ENCODE measurements at places on chromosomes 6 and 20.

DNA sequence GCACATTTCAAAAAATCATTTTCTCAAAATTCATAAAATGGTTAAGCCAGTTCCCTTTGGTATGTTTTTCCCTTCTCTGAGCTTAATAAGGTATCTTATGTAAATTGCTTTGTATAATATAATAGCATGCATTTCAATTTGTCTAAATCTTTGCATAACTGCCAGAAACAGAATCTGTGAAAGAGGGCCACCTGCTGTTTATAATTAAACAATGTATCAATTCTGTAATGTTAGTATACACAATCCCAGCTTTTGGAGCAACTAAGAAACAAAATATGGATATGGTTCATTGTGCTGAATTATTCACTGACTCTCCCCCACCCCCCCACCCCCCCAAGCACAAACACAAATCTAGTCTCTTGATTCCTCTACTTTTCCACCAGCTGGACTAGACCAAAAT is 54.8 kb downstream of the GPX5 start:
- no peak for DNase-seq

DNA sequence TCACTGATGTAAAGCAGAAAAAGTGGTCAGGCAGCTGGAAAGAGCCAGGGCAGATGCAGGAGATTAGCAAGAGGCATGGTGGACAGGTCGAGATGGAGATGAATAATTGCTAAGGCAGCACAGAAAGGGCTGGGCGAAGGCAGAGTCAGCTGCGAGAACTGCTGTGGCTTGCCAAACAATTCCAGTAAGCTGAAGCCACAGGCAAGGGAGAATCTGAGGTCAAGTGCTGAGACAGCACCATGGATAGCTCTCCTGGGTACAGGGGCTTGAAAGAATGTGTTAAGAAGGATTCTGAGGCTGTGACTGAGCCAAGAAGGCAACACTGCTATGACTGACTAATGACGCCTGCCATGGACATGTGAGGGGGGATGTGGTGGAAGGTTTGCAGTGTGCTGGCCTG is 220.8 kb upstream of the FOXA2 start:
- DNase-seq, result no peak

DNA sequence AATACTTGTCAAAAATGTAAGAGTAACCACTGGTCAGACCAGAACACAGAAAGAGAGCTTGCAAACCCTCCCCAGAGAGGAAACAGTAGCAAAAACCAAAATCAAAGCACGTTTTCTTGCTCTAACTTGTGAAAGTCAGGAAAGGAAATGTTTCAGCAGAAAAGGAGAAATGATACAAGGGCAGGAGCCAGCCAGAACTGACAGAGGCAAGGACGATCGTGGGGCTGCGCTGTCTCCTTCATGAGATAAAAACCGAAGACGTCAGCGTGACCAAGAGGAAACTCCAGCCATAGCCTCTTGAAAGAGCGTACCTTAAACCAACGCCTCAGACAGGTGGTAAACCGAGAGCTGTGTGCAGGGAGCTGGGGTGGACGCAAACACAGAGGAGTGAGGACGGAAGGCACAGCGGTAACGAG is 27.5 kb downstream of the LAMA5 start:
- no peak for DNase-seq

- DNase-seq, result no peak
Measured at GRCh38 chr6:52546678-52547077, 30.2 kb downstream of the TRAM2 start.

- no peak for DNase-seq
Measured at GRCh38 chr6:76839505-76839904, 623.8 kb downstream of the HTR1B start.

GRCh38 chr6:26197933-26198721 is 110.9 kb downstream of the HFE start:
- peak; percentile 51 for DNase-seq

Measured in CD4-positive, alpha-beta T cell (primary cell).